ENCODE measurements at places on chromosomes 4 and X.

- no peak for DNase-seq
These were observed 137.6 kb downstream of the EGF start for GRCh38 chr4:110049951-110050925.

DNA sequence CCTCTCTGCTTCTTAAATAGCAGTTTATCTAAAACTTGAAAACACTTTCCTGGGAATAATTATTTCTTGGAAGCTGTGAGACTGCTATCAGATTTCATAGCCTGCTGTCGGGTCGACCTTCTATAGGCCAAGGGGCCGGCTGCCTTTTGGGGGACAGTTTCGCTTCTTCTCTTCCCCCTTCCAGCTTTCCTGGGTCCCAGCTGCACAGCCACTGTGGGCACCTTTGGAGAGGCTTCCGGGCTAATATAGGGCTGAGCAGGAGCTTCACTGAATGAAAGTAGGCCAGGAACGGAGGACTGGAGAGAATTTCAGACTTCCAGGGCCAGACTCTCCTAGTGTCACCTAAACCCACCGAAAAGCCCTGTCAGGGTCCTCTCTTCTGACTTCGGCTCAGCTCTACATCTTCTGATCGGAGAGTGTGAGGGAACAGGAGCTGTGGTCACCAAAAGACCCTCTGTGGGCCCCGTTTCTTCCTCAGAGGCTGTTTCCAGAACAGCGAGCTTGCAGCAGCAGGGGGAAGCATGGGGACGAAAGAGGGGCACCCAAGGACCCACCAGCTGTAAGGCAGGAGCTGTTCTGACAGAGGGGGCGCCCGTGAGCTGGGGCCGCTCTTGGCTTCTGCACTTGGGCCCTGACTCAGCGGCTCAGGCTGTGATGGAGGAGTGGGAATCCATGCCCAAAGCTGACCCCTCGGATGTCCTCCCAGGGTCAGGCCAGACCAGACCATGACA, 620.6 kb downstream of the BCOR start:
- DNase-seq: no peak

- DNase-seq: no peak
These were observed 172.4 kb upstream of the MXRA5 start for GRCh38 chrX:3518870-3519269.

- no peak for DNase-seq
These were observed 8.3 kb upstream of the CLTRN start for GRCh38 chrX:15672881-15673280.

GRCh38 chr4:150962245-150962644, 52.8 kb downstream of the LRBA start:
- DNase-seq: no peak

DNA sequence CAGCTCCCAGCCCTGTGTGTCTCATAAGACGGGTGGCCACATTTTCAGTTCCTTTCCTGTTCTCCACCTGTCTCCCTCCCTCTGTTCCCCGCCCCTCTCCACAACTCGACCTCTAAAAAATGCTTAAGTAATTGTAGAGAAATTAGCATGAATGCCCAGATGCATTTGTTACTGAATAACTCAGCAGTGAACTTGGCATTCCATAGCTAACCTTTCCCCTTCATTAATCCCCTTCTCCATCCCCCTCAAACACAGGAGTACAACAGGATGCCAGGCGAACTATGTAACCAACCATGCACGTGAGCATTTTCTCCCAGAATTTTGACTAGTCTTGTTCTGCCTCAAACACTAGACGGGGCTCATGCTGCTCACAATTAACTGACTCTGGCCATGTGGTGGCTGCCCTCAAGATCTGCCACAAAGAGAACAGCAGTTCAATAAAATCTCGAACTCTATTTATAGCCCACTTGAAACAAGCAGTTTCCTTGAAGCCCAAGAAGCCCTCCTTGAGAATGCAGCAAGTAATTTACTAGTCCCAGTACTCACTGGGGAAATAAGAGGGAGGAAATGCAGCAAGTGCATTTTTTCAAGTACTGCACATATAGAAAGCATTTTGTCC, 351.2 kb downstream of the ARHGAP24 start:
- no peak for DNase-seq

DNA sequence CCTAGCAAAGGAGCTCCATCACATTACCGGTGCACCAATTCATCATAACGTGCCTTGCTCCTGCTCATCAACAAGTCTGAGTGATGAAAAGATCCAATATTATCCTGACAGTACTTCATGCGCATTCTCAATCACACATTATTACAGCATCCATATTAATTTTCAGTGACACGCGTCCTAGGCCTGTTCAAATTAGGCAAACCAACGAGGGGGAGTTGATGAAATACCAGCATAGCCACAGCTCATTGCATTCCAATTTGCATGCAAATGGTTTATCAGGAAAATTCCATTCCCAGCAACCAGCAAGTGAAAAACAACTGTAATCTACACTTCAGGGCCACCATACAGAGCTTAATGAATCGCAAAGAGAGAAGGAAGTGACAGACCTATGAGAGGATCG, 236.9 kb downstream of the DCLK2 start:
- DNase-seq: no peak

GRCh38 chrX:64977051-64977450, 801 bp upstream of the ZC4H2 start:
- no peak for DNase-seq

DNA sequence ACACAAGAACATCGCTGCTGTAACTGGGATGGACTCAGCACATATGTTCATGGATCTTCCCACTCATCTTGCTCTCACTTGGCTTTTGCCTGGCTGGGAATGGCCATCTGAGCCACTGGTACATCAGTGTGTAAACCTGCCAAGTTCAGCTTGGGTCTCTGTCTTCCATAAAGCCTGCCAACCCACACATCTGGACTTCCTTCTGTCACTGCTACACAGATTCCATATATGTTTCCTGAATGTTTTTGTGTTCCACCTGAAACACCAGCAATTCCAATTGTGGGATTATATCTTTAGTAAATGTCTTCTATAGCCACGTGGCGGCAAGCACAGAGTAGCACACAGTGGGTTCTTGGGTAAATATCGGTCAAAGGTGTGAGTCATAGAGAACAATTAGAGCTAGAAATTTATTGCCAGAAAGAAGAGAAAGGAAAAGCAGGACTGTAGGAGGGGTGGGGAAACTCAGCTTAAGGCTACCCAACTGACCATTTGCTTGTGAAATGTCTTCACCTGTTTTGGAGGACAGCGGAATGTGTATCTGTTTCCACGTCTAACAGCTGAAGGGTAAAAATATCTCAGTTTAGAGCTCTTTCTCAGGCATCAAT, 125.9 kb downstream of the MFAP3L start:
- no peak for DNase-seq
